ENCODE measurements at places on chromosomes 5 and 9.

DNA sequence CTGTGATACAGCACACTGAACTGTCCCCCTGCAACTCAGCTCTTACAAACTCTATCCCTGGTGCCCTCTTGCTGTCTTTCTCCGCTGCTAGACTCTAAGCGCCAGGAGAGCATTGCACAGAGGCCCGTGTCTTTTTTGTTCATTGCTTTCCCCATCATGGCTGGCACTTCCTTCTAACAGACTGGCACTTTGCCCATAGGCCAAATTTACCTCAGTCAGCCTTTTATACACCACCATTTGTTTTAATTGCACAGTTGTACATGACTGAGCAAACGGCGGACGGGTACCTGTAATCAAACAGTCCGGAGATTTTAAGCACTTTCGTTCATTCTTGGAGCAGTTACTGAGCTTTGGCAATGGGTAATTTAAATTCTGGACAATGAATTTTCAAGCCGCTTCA lies 102.2 kb upstream of the CLINT1 start:
- DNase-seq: no peak

- no peak for DNase-seq
Observed at GRCh38 chr5:55865831-55866230, 14.7 kb downstream of the IL31RA start.

GRCh38 chr9:107816561-107817021 lies 327.0 kb upstream of the KLF4 start:
- no peak for DNase-seq

DNA sequence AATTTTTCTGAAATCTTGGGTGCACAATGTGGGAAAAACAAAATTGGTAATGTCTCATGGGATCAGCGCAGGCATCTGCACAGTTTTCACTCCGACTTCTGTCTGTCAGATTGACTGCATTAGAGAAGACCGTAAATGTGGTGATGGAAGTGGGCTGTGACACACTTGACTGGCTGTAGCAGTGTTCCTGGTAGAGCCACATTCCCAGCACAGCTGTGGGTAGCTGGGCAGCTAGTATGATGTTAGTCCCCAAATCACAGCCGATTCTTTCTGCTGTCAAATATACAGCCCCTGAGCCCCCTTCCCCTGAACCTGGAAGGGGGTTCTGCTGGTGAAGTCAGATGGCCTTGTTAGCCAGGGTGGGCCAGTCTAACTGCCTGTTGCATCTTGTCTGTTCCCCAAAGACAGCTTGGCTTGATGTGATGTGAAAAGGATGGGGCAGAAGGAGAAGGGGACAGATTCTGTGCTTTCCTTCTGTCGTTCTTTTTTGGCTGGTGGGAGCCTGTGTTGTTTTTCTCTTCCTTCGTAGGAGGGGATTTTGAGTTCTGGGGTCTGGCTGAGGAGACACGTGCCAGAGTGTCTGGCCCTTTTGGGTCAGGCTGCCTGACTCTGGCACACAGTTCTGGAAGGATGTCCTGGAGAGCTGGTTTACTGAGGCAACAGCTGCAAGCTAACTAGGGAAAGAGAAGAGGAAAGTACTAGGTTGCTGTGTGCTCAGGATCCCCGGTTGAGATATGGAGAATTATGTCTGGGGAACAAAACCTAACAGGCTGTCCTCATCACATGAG lies 66.4 kb upstream of the SPRY4 start:
- DNase-seq: no peak

DNA sequence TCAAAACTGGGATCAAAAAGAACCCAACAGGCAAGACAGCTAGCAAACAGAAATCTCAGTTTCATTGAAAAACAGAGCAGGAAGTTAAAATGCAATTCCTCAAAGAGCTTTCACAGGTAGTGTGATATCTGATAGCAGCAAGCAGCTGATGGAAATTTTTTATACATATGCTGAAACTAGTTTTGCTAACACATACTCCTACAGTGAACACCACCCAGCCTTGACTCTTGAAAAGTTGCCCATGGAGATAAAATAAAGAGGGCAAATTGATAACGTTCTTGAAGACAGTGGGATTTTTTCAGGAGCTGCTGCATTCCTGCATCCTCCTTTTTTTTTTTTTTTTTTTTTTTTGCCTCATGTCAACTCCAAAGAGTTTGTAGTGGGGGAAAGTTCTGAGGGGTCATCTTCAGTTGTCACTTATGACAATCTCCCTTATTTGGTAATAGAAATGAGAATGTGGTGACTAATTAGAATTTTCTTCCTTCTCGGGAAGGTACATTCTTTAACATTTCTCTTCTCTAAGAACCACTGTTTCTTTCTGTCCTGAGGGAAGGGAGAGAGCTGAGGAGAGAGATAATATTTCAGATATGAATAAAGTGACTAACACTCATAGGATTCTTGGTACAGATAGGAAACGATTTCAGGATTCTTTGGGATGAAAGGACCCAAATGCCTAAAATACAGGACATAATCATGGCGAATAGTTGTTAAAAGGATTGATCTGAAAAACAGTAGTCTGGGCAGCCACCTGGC lies 24.6 kb downstream of the SH3RF2 start:
- DNase-seq: no peak

DNA sequence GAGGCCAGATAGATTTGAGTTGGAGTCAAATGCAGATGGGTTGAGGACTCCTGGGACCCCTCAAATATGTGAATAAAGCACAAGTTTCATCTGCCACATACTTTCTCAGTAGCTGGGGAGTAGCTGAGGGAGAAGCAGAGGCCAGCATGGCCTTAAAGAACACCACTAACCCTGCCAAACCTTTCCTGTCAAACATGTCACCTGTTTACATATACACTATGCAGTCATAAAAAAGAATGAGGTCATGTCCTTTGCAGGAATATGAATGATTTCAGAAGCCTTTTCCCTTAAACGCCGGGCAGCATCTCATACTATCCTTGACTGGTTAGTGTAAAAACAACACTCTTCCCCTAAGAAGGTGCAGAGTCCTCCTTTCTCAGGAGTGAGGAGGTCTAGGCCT lies 25.2 kb upstream of the HSD17B4 start:
- DNase-seq: no peak

DNA sequence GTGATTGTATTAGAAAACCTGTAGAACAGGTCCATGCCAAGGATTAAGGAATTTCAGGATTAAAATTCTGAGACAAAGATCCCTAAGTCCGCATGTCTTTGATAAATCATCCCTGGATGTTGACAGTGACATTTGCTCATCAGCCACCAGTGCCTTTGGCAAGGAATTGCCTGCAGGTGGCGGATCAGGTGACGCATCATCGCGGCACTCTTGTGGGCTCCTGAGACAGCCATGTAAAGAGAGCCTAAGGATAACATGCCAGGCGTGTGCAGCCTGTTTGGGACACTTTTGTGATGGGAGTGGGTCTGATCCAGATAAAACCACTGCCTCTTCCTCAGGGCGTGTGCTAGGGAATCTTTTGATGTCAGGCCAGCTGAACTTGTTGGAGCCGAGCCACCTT lies 40.6 kb downstream of the ADCY2 start:
- no peak for DNase-seq

GRCh38 chr9:76868897-76869296 lies 37.0 kb downstream of the PRUNE2 start:
- DNase-seq: no peak

DNA sequence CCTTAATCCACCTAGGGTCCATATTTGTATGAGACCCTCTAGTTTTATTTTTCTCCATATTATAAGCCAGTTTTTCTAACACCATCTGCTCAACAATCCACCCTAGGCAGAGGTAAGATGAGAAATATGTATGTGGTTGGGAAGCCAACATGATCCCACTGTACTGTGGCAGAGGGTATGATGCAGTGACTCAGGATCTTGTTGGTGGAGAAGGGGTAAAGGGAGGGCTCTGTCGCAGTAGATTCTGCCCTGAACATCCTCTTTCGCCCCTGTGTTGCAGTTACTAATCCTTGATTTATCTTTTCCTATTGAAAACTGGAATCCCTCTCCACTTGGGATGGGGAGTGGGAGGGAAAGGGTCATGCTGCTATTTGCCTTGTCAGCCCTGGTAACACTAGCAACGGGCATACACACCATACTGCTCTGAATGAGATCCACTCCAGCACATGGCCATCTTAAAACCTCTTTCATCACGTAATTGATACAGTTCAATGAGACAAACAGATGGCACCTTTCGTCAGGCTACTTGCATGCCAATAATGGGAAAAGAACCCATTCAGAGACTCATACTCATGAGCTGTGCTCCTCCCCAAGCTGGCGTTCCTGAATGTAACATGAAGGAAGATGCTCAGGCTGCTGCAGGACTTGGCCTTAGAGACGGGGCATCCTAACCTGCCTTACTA lies 63.0 kb downstream of the ADAMTS12 start:
- DNase-seq: no peak

GRCh38 chr9:137648396-137648795 lies 29.6 kb downstream of the EHMT1 start:
- DNase-seq: no peak

DNA sequence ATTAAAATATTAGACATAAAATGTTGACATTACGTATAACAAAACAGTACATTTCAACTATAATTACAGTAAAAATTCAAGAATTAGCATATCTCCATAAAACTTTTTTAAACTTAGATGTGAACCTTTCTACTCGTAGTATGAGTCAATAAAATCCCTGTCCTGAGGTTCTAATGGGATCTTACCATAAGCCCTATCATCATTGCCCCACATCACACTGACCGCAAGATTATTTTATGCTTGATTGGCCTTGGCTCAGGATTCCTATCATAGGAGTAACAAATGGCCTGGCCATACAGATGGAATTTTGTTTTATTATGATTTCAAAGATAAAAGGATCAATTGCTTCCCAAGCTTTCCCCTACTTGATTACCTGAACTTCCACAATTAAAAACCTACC lies 238.3 kb downstream of the MEF2C start:
- DNase-seq: no peak

- no peak for DNase-seq
Observed at GRCh38 chr5:147734894-147735293, 47.6 kb downstream of the JAKMIP2 start.

GRCh38 chr5:56831773-56832172 lies 16.4 kb downstream of the MAP3K1 start:
- DNase-seq: no peak

GRCh38 chr5:134145041-134145757 lies 30.7 kb downstream of the TCF7 start:
- no peak for DNase-seq

- no peak for DNase-seq
Observed at GRCh38 chr9:98678244-98678842, 30.4 kb downstream of the GABBR2 start.

- no peak for DNase-seq
Observed at GRCh38 chr5:36932699-36933098, 56.1 kb downstream of the NIPBL start.

DNA sequence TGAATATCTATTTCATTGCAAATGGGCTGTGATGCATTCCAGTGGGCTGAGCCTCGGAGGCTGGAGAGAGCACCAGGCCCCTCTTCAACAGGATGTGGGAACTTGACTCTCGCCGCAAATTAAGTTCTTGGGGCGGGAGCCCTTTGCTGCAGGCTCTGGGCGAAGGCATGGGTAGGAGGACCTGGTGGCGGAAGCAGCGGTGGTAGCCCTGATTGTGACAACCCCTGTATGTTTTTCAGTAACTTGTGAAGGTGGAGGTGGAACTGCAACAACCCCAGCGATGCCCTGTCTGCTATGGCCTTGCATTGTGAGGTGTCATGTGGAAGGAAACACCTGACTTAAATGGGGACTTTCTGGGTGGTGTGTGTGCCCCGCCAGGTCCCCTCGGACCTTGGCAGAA lies 9.4 kb downstream of the FYB1 start:
- peak; percentile 62 for DNase-seq

DNA sequence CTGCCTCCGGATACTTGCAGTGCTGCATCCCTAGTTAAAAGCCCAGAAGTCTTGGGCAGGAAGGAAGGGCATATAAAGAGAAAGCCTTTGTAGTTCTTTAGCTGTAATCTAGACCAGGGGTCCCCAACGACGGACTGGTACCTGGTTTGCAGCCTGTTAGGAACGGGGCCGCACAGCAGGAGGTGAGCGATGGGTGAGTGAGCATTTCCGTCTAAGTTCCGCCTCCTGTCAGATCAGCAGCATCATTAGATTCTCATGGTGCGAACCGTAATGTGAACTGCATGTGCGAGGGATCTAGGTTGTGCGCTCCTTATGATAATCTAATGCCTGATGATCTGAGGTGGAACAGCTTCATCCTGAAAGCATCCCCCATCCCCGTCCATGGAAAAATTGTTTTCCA lies 1.6 kb upstream of the SMIM15 start:
- DNase-seq: no peak

Data from stimulated activated CD4-positive, alpha-beta T cell treated with anti-CD3 and anti-CD28 coated beads, Interleukin-15, amount 100 ng/mL, for 48 hours (primary cell).